ENCODE measurements at places on chromosomes 5 and 9. TPM values are rescaled to one million over a fixed set of nuclear protein-coding genes. Genes with fewer than 3 reads are reported as not detected.

Gene TAF11L5
- total RNA-seq: not detected

Gene FST
- 127 TPM for total RNA-seq

Gene AQP3
- total RNA-seq: 912 TPM

Gene SLC23A1
- total RNA-seq: not detected

Gene GBGT1
- total RNA-seq: 3.2 TPM

Gene FYB1
- 3.6 TPM for total RNA-seq

Gene NKD2
- 0.09 TPM for total RNA-seq

Gene RNF145
- total RNA-seq: 87.9 TPM

Gene FAXDC2
- total RNA-seq: 5.8 TPM

Gene RNF180
- total RNA-seq: 1.9 TPM

Gene PFDN1
- 92.6 TPM for total RNA-seq

All from airway epithelial cell (primary cell).